ENCODE measurements at places on chromosomes 6 and 20.
A peak's percentile ranks its signal among the peaks of the same experiment; 100 is the strongest.

GRCh38 chr20:55090286-55090685 is 614.9 kb downstream of the DOK5 start:
- no peak for DNase-seq

DNA sequence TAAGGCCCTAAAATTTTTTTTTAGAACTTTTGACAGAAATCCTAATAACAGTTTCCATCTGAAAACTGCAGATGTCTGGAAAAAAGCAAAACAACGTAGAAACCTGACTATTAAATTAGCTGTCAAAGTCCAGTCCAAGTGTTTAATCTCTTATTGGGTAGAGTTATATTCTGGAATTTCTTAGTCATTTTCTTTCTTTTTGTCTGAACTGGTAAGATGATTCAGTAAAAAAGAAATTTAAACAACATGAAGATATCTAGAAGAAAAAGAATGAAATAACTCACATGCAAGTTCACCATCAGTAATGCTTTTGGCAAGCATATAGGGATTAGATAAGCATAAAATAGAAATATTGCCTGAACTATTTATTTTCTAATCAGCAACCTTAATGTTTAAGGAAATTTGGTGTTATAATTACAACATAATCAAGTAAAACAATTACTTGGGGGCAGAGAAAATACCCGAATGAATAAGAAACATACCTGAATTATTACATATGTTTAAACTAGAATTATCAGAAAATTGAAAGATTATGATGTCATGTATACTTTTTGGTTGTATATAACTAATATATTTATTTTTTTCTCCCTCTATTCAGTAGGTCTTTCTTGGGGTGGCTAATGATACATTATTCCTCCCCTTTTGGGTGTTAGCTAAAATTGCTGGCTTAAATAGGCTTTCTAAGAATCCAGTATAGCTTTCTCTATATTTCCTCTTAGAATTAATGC is 51.1 kb downstream of the FAM83B start:
- no peak for DNase-seq

DNA sequence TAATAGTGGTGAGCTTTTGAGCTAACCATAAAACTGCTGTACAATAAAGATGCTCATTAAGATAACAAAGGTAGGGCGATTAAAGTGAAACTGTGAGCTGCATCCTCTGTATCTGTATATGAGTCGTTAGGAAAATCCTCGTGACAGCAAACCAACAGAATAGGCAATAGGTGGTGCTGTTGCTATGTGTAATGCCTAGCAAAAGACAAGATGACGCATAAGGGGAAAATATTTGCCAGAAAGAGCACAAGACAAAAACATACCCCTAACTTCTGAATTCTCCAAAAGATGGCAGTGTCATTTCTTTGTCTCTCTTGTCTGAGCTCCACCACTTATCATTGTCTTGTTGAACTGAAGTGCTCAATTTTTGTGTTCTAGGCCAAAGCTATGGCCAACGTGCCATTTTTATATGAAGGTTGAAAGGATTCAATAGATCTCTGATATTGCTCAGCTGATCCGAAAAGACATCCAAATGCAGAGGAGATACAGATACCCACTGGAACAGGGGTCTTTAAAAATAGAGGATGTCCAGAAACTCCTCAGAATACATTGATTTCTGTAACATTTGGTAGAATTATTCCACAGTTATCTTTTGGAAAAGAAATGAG is 56.3 kb upstream of the ANKEF1 start:
- DNase-seq = peak; percentile 75

- no peak for DNase-seq
Measured at GRCh38 chr6:150676344-150676743, 76.7 kb downstream of the PLEKHG1 start.

GRCh38 chr6:106486236-106486635 is 125.7 kb downstream of the CRYBG1 start:
- no peak for DNase-seq

DNA sequence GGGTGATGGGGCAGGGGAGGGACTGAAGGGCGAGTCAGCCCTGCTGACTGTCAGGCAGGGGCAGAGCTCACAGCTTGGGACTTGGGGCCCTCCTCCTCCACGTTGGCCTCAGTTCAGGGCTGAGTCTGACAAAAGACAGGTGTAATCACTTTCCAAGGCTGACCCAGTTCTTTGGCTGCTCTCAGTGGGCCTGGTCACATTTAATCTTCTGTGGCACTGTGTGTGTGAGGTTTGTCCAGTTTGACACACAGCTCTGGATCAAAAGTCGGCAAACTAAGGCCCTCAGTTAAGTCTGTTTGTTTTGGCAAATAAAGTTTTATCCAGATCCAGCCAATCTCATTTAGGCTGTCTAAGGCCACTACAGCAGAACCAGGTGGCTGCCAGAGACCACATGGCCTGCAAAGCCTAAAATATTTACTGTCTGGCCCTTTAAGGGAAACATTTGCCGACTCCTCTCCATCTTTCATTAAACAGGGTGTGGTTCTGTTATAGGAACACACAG is 5.1 kb upstream of the MAP1LC3A start:
- DNase-seq = no peak

GRCh38 chr6:138957903-138958302 is 30.1 kb downstream of the REPS1 start:
- no peak for DNase-seq

DNA sequence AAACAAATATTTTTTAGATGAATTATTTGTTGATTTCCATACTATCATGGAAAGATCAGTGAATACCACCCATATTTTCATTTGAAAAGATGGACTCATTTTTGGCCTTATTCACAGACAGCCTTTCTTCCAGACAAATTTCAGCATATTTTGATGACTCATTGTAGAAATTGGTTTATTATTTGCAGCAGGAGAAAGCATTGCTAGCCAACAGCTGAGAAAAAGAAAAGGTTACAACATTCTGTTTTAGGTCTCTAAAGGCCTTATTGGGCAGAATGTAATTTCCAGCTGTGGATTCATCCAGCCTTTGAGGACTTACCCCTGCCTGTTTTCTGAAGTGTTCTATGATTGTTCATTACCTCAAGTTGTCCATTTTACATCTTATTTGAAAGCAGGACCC is 201.9 kb downstream of the PLCB4 start:
- no peak for DNase-seq

GRCh38 chr6:41132254-41132653 is 21.9 kb downstream of the TREML1 start:
- no peak for DNase-seq

DNA sequence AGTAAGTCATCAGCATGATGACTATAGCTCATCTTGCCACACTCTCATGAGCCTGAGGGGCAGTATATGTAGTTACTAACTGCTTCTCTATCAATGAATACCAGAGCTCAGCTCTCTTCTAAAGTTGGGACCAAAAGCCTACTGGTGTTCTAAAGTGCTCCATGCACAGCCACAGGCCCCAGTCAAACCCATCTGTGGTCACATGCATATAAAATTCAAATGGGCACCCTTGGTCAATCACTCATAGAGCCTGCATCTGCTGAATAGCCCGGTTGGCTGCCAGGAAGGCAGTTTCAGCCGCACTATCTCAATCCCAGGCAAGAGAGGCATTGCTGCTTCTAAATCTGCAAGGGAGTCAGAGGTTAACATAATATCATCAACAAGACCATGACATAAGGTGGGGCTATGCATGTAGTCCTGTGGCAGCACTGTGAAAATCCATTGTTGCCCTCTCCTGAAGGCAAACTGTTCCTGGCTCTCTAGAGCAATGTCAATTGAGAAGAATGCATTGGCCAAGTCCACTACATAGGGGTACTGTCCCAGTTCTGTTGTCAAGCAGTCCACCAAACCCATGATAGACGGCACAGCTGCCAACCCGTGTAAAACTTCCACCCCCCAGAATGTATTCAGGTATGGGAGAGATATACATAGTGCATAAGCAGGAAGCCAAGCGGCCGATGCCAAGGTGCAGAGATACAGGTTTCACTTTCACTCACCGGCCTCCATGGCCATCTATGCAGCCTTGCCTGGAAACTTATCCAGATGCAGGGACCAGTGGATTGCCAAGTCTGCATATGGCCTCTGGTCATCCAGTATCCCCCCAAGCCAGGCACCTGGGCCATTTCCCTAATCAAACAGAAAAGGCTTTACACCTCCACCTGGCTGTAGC is 76.2 kb downstream of the ALDH8A1 start:
- no peak for DNase-seq

DNA sequence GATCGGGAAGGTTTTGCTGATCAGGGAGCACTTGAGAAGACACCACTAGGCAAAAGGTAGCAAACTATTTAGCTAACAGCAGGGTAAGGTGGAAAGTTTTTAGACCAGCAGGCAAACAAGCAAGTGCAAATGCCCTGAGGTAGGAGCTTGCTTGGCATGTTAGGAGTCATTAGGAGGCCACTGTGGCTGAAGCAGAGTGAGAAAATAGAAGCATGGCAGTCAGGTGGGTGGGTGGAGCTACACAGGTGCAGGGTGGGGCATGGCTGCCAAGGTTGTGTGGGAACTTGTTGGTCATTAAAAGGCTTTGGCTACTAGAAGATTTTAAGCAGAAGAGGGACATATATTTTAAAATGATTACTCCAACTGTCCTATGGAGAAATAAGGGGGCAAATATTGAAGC is 77.3 kb downstream of the EDN1 start:
- DNase-seq = no peak

DNA sequence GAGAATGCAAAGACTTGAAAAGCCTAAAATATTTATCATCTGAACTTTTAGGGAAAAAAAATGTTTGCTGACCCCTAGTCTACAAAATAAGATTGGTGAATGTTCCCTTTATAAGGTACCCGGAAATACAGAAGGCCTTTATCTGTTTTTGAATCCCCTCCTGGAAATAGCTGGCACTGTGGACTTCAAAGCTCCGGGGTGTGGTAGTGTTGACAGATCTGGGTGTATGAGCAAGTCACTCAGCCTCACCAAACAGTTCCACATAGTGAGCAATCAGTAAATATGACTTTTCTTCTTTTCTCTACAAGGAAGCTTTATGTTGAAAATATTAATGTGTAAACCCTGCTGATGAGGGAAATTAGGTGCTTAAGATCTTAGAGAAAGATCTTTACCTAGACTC is 29.2 kb upstream of the HTR1B start:
- DNase-seq = peak; percentile 10

- no peak for DNase-seq
Measured at GRCh38 chr6:54716877-54717276, 129.7 kb upstream of the FAM83B start.

DNA sequence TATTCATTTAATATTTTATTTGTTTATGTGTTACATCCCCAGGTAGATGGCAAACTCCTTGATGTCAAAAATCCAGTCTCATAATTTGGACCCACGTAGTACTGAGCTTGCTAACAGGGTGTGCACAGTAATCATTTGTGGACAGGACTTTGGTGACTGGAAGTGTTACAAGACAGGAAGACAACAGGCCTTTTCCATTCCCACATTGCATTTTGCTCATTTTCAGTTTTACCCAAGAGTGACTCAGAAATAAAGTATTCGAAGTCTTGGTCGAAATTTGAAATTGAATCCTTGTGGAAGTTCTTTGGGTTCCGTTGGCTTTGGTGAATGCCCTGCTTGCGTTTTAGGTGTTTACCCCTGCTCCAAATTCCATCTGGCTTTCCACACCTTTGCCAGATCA is 63.0 kb upstream of the THBS2 start:
- DNase-seq = no peak

DNA sequence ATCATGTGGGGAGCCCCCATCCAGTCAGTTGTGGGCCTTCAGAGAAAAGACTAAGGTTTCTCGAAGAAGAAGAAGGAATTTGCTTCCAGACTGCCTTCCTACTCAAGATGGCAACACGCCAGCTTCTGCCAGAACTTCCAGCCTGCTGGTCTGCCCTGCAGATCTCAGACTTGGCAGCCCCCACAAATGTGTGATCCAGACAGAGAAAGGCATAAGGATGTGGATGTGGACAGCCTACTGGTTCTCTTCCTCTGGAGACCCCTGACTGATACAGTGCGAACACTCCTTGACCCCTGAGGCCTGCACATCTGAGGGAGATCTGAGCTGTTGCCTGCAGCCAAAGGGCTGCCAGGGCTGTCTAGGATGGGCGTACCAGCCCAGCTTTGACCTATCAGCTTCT is 8.6 kb downstream of the GABRR1 start:
- no peak for DNase-seq

- DNase-seq = peak; percentile 49
Measured at GRCh38 chr6:37314487-37315156, 39.2 kb upstream of the RNF8 start.

DNA sequence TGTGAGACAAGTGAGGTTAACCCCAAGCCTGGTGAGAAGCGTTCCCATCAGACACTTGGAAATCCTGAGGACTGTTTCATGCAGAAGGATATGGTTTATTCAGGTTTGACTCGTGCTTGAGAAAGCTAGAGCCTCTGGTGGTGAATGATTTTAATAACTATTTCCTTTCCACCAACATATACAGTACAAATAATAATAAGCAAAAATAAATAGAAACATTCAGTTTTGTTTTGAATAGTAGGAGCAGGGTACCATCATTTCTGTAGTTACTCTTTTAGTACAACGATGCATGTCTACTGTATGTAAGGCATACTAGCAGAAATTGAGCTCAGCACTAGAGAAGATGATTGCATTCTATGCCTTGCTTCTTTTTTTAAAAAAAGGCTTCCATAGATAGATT is 33.5 kb downstream of the PLG start:
- DNase-seq = no peak

GRCh38 chr20:37917461-37917860 is 14.5 kb downstream of the VSTM2L start:
- DNase-seq = no peak

DNA sequence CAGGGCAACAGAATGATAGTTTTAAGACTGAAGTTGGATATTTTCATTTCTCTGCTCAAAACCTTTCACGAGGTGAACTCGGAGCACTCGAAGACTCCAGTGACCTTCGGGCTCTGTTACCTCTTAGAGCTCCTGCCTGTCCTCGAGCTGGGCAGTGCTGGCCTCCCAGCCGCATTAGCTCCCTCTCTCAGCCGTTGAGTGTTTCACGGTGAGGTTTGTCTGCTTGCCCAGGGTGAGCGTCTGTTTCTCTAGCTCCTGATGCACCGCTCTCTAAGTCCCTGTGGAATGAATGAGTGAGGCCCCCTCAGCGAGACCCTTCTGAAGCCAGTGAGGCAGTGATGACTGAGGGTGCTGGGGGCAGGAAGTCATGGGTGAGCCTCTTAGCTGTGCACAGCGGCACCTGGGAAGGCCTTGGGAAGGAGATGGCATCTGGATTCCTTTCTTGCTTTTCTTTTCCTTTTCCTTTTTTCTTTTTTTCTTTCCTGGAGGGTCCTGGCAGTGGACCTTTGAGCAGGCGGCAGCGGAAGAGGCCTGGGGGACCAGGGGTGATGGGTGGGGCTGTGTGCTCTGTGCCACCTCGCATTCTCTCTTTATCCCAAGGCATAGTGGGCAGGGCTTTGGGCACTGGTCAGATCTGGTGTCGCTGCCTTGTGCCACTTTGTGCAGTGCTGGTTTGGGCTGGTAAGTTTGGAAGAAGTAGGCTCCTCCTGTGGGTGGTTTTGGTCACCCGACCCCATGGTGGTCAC is 2.2 kb downstream of the PSMG4 start:
- DNase-seq = no peak

GRCh38 chr6:20647585-20647984 is 113.3 kb downstream of the CDKAL1 start:
- no peak for DNase-seq
